COR-L47 (cell line): ENCODE measurements at places on chromosomes 6 and 20.

- no peak for DNase-seq
Observed at GRCh38 chr6:48016020-48016755, 94.8 kb downstream of the PTCHD4 start.

GRCh38 chr6:165223736-165224135 is 85.7 kb downstream of the C6orf118 start:
- DNase-seq: no peak

DNA sequence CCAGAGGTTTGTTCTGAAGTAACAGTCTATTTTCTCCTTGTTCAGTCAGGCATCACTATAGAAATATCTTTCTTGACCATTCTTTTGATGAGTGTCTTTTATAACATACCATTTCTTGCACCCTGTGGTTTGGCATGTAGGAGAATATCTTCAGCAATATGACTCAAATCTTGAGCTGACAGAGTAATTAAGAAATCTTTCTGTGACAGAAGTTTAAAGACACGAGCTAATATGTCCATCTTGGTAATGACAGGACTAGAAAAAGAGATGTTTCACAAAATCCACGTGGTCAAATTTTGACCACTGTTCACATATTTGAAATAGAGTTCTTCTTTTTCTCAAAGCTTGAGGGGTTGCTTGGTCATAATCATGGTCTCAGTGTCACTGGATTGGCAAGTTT is 149.9 kb downstream of the MYB start:
- DNase-seq: no peak

GRCh38 chr6:44001318-44002066 is 125.8 kb downstream of the MRPL14 start:
- DNase-seq: no peak

- no peak for DNase-seq
Observed at GRCh38 chr6:33792981-33793380, 4.1 kb upstream of the LEMD2 start.

DNA sequence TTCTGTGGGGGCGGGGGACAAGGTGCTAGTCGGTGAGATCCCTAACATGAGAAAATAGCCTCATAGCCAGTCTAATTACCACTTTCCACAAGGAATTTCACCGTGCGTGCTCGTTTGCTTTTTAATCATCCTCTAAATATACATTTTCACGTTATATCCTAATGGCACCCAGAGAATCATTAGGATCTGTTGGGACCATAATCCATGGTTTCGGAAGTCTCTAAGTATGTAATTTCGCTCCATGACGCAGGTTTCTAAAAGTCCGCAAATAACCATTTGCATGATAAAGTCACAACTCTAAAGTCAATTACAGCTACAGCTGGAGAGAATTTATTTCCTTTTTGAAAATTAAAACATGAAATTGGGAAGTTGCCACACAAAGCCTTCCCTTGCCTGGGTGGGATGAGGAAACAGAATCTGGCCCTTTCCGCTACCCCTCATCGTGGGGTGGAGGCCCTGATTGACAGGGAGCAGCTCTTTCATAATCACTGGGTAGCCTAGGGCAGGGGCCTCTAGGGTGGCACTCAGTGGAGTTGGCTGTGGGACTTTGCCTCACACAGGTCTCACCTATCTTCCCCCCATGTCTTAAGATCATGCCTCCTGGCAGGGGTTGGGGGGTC is 81.9 kb downstream of the LRFN2 start:
- DNase-seq: no peak

GRCh38 chr20:24032400-24032898 is 43.9 kb upstream of the GGTLC1 start:
- no peak for DNase-seq

- no peak for DNase-seq
Observed at GRCh38 chr20:51628533-51629398, 86.2 kb upstream of the NFATC2 start.

- DNase-seq: no peak
Observed at GRCh38 chr6:142935553-142936517, 9.1 kb downstream of the HIVEP2 start.
